C1 segment of cervical spinal cord (tissue), 14 donors: ENCODE measurements at places on chromosomes 2 and 18.

GRCh38 chr18:58580078-58580477, 48.8 kb downstream of the ALPK2 start:
- DNase-seq, result no peak

GRCh38 chr2:3633089-3633981, 24.7 kb upstream of the ALLC start:
- no peak for DNase-seq

- no peak for DNase-seq
Measured at GRCh38 chr2:69911985-69912563, 2.8 kb upstream of the MXD1 start.

GRCh38 chr2:62524293-62524941, 18.4 kb upstream of the TMEM17 start:
- no peak for DNase-seq

DNA sequence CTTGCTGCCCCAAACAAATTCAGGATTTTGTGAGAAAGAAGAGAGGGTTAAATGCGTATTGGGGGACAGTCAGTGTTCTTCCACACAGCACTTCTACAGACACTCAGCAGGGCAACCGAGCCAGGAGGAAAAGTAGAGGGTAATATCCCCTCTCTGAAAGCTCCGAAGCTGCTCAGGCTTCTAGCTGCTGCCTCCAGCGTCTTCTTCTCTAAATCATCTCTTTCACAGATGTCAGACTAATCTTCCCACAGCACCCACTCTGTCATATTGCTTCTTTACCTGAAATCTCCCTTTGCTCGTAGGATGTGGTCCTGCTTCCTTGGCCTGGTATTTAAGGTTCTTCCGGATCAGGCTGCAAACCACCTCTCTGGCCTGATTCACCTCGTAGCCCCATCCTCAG, 117.6 kb upstream of the HAAO start:
- no peak for DNase-seq

DNA sequence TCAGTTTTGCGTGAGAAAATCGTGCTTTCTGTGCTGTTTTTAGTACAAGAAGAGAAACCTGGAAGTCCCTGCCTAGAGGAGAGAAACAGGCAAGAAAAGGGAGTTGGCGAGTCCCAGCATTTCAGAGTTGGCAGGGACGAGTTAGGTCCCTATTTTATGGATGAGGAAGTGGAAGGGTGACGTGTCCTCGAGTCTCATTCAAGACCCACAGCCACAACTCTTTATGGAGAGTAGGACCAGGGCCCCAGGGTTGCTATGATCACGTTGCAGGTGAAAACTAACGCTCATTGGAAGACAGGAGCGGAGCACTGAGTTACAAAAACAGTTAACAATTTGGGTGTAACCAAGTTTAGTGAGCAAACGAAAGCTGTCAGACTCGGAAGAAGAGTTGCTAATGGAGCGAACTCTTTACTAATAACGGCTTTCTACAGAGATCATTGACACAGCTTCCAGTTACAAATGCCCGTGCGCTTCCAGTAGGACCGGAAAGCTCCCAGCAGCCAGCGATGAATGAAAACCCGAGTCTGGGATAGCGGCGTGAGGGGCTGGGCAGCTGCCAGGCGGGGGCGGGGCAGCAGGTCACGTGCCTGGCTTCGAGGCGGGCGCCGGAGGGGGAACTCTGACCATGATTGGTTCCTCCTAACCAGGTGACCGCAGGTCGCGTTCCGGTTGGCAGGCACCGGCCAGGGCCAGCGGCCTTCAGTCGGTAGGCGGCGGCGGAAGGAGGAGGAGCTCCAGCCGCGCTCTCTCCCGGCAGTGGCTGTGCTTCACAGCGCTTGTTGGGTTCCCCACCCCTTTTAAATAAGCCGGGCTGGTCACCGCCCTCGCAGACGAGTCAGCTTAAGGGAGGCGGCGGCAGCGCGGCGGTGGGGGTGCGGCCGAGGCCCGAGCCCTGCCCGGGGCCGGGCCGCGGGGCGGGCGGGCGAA, at the start of gene CCNYL1:
Gene CCNYL1 (plus strand): TSS at position 827 of the 927 bp plus-strand sequence. CDS start 257 bp downstream, outside the sequence.
- peak; percentile 97 for DNase-seq

DNA sequence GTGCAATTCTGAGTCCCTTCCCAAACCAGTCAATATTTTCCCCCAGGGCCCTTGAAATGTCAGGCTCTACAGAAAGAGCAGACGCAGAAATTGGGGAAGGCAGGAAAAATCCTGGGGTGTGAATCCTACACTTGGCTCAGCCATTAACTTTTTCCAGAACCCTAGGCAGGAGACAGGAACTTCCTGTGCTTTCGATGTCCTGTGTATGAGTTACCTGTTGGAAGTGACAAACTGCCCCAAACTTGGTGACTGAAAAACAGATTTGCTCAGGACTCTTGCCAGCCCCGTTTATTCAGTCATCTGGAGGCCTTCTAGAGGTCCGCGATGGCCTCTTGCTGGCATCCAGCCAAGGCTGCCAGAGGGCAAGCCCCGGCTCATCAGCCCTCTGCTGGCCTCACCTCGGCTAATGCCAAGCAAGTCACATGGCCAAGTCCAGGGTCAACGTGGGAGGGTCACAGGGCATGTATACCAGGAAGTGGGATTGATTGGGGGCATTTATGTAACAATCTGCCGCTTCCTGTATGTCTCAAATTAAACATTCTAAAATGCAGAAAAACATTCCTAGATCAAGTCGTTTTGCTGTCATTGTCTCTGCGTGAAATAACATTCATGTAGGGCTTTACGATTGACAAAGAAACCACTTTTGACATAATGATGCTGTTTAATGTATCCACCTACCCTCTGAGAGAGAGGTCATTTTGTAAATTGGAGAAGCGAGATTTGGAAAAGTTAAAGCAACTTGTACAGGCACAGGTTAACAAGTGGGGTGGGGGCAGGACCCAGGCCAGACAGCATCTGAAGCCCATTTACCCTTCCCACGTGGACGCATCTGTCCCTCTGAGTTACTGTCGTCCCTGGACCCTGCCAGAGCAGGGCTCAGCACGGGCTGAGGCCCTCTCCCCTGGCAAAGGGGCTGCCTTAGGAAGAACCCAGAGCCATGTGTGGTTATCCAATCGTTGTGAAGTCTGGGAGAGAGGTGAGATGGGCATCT, 179.4 kb downstream of the INHBB start:
- no peak for DNase-seq

- no peak for DNase-seq
Measured at GRCh38 chr2:64625299-64626145, 28.2 kb downstream of the SERTAD2 start.

- no peak for DNase-seq
Measured at GRCh38 chr18:73670039-73670438, 477.6 kb downstream of the FBXO15 start.
